Heart left ventricle (tissue), 16 donors: ENCODE measurements at places on chromosomes 2 and 18.

DNA sequence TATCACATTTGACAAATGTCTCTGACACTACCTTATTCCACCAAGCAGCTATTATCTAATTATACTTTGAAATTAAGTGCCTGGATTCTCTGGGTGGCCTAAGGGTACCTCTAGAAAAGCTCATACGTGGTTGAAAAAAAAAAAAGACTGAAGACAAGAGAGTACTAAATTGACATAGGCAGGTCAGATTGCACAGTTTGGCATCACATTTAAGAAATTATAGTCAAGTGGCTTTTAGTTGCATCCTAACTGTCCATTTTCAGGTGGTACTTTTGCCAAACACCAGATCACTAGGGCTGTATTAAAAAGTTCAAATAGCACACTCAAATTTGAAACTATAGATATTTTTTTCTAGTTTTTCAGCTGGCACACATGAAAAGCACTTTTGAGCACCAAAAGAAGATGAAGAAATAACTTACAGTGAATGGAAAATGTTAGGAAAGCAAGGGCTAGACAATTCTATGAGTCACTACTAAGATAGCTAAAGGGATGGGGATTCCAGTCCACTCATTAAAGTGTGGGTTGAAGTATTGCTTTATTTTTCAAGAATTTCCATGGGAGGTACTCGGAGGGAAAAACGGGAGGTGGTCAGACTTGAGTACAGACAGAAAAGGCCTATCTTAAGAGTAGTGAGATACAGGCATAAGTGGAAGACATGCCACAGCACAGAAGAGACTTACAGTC is 106.5 kb upstream of the COL5A2 start:
- no peak for DNase-seq

DNA sequence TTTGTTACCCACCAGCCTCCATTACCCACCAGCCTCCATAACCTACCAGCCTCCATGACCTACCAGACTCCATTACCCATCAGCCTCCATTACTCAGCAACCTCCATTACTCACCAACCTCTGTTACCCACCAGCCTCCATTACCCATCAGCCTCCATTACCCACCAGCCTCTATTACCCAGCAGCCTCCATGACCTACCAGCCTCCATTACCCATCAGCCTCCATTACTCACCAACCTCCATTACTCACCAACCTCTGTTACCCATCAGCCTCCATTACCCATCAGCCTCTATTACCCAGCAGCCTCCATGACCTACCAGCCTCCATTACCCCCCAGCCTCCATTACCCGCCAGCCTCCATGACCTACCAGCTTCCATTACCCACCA is 133.3 kb upstream of the HS6ST1 start:
- DNase-seq = no peak

DNA sequence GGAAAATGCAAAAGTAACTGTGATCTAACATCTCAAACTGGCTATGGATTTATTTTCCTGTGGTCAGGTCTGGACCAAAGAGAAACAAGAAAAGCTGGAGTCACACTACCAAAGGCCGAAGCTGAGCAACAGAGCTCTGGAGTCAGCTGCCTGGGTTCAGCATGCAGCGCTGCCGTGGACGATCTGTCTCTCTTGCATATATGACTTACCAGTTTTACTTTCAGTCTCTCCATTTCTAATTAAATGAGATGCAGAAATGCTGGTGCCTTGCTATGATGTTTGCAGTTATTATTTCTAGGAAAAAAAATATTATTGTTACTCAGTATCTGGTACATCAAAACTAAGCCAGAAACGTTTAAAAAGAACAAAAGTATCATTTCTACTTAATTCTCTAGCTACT is 813.2 kb downstream of the RNF144A start:
- no peak for DNase-seq

- DNase-seq = no peak
Measured at GRCh38 chr18:74342416-74343043, 26.9 kb downstream of the C18orf63 start.

DNA sequence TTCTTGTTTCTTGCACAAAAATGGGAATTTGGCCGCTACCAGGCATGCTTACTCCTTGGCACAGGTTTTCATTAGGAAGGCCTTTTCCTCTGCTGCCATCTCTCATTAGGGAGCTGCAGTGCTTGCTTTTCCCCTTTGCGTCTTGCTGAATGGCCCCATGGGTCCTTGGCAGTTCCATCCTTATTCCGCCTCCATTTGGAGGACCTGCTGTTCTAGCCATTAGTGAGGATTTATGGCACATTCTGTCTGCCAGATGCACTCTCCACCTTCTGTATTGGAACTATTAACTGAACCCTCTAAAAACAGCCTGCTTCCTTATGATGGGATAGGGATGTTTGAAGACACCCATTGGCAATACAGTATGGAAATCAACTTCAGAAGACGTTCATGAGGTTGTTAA is 103.5 kb upstream of the NOSTRIN start:
- no peak for DNase-seq

- DNase-seq = no peak
Measured at GRCh38 chr2:136255127-136255526, 137.2 kb upstream of the CXCR4 start.
